ENCODE measurements at places on chromosomes 3 and 15.

- DNase-seq: no peak
Measured at GRCh38 chr3:156688632-156689452, 14.5 kb downstream of the TIPARP start.

DNA sequence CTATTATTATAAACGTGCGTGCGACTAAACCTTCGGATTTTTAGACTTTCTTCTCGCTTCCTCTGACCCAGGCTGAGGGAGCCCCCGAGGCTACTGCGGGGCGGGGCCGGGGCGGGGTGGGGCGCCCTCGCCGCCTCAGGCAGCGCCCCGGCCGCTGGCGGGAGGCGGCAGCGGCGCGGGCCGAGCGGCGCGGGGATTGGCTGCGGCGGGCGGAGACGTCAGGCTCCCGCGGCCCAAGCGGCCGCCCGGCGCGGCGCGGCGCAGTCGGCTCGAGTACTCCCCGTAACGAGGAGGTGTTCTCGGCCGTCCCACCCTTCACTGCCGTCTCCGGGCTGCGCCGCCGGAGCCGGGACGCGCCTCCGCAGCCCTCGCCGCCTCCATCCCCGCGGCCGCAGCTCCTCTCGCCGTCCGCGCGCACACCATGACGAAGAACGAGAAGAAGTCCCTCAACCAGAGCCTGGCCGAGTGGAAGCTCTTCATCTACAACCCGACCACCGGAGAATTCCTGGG, at the start of gene ATP1B3:
ATP1B3 (plus strand) TSS at position 263 of the 510 bp plus-strand sequence; CDS start at position 422, 159 bp downstream.
- DNase-seq: peak; percentile 70

GRCh38 chr3:188183452-188183851, 29.5 kb downstream of the LPP start:
- DNase-seq: no peak

- DNase-seq: no peak
Measured at GRCh38 chr3:39143051-39143885, 10.1 kb downstream of the CSRNP1 start.

DNA sequence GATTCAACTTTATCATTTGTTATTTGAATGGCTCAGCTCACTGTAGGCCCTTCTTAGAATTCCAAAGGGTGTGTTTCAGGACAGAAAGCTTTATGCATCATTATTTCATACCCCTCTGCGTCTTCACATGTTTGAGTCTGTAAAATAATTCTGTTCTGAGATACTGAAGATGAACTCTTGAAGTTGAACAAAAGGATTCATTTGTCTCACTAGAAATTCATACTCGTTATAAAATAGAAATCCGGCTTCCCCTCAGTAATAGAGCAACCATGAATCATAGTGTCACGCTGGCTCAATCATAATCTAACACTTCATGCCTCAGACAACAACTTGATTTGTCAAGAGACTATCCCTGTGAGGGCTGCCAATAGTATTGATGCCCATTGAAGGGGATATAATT, 1015.4 kb upstream of the SEMA6D start:
- no peak for DNase-seq

DNA sequence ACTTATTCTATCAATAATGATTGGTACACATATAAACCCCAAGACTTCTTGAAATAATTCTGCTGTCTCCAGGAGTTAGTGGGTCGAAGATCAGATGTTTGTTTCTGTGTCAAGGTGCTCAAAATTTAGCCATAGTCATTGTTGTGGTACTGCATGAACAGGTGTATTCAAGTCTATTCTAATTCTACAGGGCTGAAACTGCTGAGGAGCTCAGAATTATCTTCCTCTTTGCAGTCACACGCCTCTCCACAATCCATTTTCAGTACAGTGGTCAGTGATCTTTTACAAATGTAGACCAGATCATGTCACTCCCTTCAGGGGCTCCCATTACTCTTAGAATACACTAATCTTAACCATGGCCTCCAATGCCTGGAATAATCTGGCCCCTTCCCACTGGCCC, 527.5 kb downstream of the NTRK3 start:
- no peak for DNase-seq

DNA sequence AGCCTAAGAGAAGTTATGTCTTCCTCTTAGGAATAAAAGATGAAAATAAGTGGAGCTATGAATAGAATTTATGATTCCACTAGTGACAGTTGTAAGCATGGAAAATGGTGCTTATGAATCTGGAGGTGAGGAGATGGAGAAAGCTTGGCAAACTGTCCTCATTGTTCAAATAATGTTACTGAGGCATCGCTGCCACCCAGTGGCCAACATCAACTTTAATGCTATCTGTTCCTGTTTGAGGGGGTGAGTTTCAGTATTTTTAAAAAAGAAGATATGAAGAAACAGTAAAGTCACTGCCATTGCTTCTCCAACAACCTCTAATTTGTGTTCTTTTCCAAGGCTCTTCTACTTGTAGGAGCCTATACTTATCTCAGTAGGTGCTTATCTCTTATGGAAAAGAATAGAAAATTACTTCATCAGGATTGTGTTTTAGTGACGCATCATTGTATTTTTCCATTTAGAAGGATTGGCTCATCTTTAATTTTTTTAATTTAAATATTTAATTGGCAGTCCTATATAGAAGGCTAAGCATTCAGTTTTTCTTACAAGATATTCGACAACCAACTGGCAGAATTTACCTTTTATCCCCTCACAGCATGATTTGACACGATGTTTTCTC, 260.4 kb upstream of the P2RY1 start:
- no peak for DNase-seq

DNA sequence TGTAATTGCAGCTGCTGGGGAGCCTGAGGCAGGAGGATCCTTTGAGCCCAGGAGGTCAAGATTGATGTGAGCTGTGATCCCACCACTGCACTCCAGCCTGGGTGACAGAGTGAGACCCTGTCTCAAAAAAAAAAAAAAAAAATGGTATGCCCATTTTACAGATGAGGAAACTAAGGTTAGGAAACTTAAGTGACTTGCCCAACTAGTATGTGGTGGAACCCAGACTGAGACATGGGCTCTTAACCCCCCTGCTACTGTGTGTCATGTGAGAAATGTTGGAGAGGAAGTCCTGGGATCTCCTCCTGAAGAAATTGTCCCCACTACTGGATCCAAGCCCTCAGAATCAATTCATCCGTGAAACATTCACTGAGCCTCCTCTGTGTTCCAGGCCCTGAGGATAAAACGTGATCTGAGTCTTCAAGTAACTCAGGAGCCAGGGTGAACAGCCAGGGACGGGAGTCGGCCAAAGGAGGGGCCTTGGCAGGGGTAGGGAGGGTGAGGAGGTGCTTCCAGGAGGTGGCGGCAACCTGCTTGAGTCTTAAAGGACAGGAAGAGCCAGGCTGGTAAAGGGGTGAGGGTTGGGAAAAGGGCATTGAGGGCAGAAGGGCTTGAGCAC, 19.6 kb upstream of the RNU6-1 start:
- DNase-seq: no peak

- no peak for DNase-seq
Measured at GRCh38 chr15:22226034-22226790, 145.9 kb downstream of the OR4M2 start.

GRCh38 chr15:39786447-39787056, 3.9 kb upstream of the FSIP1 start:
- no peak for DNase-seq

DNA sequence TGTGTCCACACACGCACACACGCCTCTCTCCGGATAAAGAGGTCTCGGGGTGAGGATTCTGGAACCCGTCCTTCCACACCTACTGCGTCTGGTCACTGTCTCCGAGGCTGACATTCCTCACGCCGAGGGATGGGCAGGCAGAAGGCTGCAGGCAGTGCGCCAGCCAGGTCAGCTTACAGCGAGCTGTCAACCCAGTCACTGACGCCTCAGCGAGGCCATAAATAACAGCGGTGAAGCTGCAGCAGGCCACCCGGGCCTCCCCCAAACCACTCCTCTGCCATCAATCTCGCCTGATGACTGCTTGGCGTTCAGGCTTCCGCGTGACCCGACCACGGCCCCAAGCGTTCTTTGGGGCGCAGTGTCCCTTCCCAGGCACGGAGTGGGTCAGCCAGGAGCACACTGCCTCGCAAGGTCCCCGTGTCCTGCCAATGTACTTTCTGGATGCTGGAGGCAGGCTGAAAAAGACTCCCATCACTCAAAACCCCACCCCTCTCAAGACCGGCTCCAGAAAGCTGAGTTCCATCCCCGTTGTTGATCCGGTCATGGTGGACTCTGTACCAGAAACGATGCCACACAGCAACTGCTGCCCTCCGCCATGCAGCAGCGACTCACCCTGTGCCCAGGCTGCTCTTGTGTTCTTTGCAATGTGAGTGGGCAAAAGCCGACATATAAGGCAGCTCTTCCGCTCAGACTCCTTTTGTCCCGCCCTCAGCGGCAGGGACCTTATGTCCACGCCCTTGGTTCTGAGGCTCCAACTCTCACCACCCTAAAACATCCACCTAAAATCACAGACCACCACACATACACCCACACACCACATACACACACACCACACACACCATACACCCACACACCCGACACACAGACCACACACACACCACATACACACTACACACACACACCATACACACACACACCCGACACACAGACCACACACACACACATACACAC, 27.1 kb downstream of the CPN2 start:
- no peak for DNase-seq

DNA sequence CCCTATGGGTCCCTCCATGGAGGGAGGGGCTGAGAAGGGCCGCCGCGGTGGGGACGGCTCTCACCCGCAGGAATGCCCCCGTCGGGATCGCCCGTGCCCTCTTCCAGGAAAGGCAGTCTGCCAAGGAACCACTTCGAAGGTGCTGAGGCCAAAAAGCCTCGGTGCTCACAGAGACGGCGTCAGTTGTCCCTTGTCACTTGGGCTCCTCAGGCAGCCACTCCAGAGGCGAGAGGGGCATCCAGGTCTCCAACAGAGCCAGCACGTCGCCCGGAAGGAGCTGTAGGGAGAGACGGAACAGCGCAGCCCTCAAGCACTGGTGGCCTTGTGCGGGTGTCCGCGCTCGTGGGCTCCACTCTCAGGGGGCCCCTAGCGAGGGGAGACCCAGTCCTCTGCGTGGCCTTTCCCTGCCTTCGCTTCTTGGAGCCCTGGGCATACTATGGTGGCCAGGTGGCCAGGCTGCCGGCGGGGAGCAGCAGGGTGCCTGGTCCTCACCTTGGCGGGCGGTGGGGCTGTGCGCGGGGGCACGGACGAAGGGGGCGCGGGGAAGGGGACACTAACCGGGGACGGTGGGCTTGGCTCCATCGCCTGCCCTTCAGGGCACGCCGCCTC, 994 bp downstream of the MESP1 start:
- no peak for DNase-seq

DNA sequence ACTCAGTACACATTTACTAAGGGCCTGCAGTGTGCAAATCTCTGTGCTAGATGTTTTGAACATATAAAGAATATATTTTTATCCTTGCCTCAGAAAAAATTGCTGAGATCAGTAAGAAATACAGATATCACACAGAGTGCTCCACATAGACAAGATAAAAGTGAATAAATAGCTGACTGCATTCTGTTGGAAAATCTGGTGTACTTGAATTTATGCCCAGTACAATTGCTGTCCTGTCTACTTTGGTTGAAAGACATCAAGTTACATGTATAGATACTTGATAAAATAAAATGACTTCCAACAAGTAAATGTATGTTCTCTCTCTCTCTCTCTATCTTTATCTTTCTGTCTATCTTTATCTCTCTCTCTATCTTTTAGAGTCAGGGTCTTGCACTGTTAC, 381.2 kb upstream of the CBLB start:
- no peak for DNase-seq

GRCh38 chr3:132800958-132801357, 78.7 kb upstream of the NPHP3 start:
- no peak for DNase-seq

DNA sequence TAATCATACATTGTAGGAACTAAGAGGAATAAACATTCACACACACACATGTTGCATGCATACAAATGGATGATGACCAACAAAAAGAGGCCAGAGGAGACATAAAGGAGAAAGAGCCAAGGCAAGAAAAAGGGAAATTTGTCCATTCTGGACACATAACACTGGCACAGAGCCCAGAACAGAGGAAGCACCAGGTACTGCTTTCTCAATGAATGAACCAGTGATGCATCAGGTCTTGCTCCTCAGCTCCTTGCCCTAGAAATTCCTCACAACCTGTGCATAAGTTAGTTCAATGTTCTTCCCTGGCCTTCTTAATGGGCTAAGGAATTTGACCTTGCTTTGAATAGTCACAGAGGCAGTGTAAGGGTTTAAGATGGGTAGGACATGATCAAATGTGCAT, 270.3 kb downstream of the ERC2 start:
- DNase-seq: no peak

GRCh38 chr3:48630833-48631232, 4.4 kb downstream of the SLC26A6 start:
- no peak for DNase-seq

DNA sequence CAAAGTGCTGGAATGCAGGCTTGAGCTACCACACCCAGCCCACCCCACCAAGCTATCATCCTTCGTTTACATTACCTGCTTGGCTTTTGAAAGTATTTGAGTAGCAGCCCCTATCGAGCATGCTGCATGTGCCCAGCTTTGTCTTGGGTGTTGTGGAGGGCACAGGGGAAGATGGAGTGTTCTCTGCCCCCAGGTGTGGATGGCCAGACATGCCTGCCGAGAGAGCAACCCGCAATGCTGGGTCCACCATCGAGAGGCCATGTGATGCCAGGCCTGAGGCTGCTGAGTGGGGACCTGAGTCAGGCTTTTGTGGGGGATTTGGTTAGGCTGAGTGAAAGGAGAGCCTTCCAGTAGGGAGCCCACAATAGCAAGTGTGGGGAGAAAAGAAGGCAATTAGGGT, 25.9 kb downstream of the FOXL2NB start:
- DNase-seq: no peak

DNA sequence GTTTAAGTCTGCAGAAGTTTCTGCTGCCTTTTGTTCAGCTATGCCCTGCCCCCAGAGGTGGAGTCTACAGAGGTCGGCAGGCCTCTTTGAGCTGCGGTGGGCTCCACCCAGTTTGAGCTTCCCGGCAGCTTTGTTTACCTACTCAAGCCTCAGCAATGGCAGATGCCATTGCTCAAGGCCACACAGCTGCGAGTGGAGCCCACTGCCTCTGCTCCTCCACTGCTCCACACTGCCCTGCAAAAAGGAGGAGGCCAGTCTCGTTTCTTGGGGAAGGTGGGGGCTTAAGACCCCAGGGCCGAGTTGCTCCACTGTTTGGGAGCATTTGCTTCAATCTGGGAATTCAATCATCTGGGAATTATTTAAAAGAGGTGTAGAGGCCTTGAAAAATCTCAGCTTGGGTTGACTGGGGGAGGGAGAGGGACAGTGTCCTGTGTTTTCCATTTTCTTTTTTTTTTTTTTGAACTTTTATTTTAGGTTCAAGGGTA, 144.6 kb upstream of the MEF2A start:
- DNase-seq: no peak

DNA sequence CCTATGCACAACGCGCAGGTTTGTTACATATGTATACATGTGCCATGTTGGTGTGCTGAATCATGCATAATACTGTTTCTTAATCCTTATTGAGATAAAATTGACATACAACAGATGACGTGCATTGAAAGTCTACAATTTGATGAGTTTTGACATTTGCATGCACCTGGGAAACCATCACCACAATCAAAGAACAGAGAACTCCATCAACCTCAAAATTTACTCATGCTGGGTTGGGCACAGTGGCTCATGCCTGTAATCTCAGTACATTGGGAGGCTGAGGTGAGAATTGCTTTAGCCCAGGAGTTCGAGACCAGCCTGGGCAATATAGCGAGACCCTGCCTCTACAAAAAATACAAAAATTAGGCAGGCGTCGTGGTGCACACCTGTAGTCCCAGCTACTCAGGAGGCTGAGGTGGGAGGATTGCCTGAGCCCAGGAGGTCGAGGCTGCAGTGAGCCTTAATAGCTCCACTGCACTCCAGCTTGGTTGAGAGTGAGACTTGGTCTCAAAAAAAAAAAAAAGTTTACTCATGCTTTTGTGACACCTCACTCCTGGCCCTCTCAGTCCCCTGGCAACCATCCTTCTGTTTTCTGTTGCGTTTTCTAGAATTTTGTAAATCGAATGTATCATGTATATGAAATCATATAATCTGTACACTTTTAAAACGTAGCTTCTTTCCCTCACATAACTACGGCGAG, 56.6 kb downstream of the BHLHE40 start:
- no peak for DNase-seq

Data from stimulated activated CD4-positive, alpha-beta T cell treated with anti-CD3 and anti-CD28 coated beads, Interleukin-1b, Interleukin-23, amount 100 ng/mL, for 24 hours (primary cell).